ENCODE measurements at places on chromosomes 11 and 22.

- DNase-seq = no peak
These were observed 679.6 kb downstream of the NTM start for GRCh38 chr11:132050049-132050448.

DNA sequence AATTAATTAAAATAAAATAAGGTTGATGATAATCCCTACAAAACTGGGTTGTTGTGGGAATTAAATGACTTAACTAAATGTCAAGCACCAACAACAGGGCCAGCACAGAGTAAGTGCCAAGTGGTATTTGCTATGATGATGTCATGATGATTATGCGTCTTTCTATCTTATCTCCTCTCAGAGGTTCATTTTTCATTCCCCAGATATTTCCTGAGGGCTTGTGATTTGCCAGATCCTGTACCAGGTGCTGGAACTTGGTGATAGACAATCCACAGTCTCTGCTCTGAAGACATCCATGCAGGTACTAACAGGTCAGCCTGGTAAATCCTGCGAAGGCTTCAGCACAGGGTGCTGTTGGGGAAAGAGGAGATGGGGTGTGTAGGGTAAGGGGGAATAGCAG, 8.1 kb upstream of the MYH9 start:
- no peak for DNase-seq

GRCh38 chr11:128365044-128365443, 222.3 kb downstream of the ETS1 start:
- no peak for DNase-seq

DNA sequence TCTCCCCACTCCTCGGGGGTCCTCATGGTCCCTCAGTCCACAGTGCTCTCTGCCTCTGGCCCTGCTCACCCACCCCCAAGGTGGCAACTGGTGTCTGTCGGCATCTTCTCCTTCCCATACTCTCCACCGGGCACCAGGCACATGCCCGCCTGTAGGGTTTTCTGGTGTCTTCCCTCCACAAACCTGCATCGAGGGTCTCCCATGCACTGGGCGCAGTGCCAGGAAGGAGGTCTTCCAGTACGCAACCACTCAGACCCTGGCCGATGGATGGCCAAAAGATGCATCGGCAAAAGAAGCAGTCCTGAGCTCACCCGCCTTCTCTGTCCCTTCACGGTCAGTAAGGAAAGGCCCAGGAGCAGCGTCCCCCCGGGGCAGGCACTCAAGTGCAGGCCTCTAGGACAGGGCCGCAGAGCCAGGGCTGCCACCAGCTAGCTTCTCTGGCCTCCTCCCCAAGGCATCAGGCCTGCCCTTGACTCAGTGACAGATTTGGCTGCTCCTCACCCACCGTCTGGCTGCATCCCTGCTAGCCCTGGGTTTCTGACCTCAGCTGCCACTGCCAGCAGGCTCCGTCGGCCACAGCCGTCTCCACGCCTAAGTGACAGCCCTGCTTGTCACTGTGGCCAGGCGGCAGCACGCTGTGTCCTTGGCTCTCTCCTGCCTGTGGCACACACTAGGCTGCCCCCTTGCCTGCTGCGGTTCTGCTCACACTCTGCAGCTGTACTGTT, 32.1 kb upstream of the IGSF9B start:
- DNase-seq = no peak

DNA sequence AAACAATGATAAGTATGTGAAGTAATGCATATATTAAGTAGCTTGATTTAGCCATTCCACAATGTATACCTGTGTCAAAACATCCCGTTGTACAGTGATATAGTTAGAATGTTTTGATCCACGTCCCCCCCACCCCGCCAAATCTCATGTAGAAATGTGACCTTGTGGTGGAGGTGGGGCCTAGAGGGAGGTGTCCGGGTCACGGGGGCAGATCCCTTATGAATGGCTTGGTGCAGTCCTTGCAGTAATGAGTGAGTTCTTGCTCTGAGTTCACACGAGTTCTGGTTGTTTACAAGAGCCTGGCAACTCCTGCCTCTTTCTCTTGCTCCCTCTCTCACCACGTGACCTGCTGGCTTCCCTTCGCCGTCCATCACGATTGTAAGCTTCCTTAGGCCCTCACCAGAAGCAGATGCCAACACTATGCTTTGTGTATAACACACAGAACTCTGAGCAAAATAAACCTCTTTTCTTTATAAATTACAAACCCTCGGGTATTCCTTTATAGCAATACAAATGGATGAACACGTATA, 41.6 kb downstream of the FANCF start:
- no peak for DNase-seq

GRCh38 chr11:117559698-117560097, 232.0 kb downstream of the CEP164 start:
- DNase-seq = no peak

DNA sequence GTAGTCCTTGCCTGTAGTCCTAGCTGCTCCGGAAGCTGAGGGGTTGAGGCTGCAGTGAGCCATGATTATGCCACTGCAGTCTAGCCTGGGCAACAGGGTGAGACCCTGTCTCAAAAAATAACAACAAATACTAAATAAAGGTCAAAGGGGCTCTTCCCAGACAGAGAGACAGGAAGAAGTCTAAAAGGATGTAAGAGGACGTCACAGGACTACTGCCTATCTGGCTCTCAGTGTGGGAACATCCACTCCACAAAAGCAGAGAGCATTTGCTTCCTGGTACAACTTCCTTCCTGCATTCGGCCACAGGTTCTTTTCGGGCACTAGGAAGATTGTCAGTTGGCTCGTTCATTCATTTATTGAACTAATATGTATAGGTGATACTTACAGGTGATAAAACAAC, 110.6 kb downstream of the SGSM3 start:
- no peak for DNase-seq

DNA sequence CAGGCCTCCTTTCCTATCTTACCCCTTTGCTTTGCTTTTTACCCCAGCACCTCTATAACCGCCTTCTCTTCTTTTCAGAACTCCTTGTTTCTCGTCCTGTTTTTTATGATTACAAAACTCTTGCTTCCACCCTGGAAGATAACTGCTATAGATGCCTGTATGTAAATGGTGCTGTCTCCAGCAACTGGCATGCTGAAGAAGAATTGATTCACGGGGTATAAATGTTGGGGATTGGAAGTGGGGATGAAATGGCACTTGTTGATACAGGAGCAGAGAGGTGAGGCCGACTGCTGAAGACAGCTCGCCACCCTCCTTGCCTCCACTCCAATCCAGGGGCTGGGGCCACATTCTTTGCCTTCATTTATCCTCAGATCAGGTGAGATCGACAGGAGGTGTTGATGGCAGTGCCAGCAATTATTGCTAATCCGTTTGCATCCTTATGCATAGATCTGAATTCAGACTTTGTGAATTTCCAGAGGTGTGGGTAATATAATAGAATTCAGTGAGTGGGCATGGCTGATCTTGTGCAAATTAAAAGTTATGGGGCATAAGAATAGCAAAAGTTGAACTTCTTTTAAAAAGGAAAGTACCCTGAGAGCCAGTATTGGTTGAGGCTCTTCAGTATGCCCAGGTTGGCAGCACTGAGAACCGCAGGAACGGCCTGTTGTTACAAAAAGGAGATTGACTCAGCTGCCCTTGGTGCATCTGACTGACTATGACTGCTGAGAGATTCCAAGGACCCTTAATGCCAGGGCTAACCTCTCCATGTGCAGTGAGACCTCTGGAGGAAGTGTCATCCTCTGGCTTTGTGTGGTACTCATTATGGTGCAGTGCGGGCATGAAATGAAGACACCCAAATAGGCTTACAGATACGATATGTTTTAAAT, 5.3 kb downstream of the NEAT1 start:
- no peak for DNase-seq

GRCh38 chr22:47918276-47918921, 1155.9 kb downstream of the TBC1D22A start:
- DNase-seq = no peak

DNA sequence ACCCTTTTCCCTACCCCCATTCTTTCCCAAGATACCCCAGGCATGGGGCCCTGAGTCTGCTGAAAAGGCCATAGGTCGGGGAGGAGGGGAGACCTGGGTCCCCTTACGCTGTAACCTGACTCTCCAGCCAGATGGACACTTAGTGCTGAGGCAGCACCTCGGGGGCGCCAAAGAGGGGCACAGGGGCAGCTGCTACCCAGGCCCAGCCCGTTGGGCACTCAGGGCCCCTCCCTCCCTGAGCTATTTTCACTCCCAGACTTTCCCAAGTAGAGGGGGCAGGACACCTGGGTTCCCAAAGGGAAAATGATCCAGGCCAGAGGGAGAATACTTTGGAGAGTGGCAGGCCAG, 933 bp downstream of the ACTN3 start:
- DNase-seq = no peak

DNA sequence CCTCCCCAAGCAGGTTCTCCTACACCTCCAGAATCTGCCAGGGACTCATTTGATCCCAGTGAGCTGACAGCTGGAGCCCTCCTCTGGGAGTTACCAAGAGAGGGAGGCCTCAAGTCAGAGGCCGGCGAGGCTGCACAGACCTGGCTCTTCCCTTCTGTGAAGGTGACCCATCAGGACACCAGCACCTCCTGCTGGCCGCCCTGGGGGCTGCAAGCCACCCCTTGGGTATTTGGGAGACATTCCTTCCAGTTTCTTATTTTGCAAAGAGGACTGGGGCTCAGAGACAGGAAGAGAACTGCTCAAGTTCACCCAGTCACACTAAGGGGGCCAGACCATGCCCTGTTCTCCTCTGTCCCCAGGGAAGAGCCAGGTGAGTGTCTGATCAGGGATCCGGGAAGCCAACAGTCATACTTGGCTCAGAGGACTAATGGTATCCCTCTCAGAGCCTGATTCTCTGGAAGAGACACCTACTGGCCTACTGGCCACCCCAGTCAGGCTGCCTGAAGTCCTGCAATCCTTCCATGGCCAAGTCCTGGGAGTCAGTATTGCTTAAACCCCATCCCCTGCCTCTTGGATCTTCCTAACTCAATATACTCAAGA, 40.5 kb upstream of the RIC3 start:
- no peak for DNase-seq

- no peak for DNase-seq
These were observed 149.1 kb downstream of the OPCML start for GRCh38 chr11:133383201-133383600.

GRCh38 chr11:61972112-61972671, 4.8 kb upstream of the FTH1 start:
- no peak for DNase-seq

All from hippocampal formation (tissue), 2 donors.